Forelimb muscle (tissue), 1 donor: ENCODE measurements at places on chromosomes 5 and 9.

DNA sequence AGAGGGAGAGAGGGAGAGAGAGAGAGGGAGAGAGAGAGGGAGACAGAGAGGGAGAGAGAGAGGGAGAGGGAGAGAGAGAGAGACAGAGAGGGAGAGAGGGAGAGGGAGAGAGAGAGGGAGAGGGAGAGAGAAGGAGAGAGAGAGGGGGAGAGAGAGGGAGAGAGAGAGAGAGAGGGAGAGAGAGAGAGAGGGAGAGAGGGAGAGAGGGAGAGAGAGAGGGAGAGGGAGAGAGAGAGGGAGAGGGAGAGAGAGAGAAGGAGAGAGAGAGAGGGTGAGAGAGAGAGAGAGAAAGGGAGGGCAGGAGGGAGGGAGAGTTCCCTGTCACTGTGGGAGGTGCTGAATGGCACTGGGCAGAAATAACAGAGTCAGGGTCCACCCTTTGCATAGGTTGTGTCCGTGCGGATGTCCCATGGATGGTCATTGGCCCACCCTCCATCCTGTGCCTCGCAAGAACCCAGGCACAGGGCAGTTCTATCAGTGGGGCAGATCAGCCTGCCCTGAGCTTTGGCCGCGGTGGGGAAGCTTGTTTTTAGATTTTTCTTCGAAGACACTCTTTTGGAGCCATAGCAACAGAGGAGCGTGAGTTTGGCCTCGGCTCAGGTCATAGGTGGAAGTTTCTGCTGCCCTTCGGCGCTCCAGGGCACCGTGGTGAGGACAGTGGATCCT is 30.1 kb downstream of the ADAMTSL2 start:
- DNase-seq, result no peak

GRCh38 chr9:129276486-129277230 is 98.6 kb upstream of the IER5L start:
- DNase-seq, result no peak

- DNase-seq, result no peak
These were observed 4.0 kb downstream of the PCDHGC3 start for GRCh38 chr5:141479776-141480175.

DNA sequence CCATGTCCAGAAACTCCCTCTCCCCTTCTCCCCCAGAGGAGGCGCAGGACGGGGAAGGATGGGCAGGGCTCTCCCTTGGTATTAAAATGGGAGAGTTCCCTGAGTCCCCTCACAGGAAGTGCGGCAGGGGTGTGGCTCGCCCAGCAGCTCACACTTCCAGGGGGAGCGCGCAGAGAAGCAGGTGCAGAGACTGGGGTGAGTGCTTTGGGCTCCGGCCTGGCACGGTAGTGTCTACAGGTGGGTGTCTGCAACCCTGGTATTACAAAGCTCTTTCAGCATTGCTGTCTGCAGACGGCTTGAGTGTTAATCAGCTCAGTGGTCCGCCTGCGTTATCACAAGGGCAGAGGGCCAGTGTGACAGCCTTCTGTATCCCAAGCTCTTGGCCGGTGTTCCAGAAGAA is 114.9 kb upstream of the FBXL7 start:
- no peak for DNase-seq

DNA sequence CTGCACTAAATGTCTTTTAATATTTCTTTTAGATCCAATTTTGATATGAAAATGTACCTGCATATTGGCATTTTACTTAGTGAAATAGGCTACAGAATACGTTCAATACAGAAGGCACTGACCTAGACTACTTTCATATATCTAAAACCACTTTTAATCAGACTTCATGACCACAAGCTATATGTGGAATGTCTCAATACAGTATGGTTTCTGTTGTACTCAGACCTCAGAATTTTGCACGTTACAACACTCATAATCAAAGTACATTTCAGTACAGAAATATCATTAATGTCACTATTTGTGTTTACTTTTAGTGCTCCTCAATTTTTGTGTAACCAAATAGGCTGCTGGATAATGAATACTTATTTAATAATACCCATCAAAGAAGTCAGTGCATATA is 74.8 kb downstream of the MEF2C start:
- DNase-seq, result no peak

DNA sequence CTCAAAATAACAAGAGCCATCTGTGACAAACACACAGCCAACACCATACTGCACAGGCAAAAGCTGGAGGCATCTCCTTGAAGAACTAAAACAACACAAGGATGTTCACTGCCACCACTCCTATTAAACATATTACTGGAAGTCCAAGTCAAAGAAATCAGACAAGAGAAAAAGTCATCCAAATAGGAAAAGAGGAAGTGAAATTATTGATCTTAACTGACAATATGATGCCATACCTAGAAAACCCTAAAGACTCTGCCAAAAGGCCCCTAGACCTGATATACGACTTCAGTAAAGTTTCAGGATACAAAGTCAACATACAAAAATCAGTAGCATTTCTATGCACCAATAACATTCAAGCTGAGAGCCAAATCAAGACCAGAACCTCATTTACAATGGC is 30.0 kb upstream of the MACIR start:
- DNase-seq, result no peak

DNA sequence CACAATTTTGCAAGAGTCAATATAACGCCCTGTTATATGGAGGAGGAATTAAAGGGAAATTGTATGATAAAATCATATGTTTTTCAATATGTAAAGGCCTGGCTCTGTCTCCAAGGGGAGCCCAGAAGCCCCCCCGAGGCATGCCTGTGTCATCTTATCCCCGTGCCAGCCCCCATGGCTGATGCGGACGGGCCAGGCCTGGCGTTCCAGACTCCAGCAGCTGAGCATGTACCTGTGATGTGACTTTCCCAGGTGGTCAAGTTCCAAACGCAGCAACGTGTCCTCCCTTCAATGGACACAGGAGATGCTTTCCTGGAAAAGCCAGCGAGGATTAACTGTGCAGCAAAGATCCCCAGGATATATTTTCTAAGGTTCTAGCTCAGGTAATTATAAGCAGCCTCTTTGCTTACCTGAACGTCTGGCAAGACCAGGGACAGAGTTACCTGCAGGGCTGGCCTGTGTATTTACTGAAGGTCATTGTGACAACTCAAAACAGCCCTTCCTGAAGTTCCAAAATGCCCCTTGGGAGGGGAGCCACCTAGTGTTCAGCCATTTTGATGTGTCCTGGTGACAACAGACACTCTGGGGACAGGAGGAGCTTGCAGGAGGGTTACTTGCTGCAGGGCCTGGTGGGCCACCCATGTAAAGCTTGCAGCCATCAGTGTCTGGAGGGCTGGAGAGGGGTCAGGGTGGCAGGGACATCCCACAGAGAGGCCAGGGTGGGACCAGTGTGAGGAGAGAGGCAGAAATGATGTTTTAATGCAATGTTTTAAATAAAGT is 53.3 kb upstream of the RNU6ATAC start:
- DNase-seq, result no peak

DNA sequence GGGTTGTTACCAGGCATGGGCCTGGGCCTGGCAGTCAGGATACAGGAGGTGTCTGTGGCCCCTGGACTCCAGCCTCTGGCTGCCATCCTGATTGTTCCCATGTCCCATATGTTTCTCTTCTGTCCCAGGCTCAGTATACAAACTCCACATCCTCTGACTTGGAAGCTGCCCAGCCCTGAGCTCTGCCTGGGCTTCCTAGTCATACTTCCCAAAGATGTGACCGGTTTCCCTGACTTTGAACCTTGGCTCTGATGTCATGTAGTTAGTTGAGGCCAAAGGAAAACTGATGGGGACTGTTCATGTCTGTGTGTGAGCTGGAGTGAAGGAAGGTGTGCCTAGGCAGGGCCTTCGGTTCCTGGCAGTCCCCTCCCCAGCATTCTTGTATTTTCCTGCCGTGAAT is 50.4 kb downstream of the CYSTM1 start:
- DNase-seq, result no peak

GRCh38 chr9:123933440-123934212 is 3.7 kb upstream of the DENND1A start:
- no peak for DNase-seq

DNA sequence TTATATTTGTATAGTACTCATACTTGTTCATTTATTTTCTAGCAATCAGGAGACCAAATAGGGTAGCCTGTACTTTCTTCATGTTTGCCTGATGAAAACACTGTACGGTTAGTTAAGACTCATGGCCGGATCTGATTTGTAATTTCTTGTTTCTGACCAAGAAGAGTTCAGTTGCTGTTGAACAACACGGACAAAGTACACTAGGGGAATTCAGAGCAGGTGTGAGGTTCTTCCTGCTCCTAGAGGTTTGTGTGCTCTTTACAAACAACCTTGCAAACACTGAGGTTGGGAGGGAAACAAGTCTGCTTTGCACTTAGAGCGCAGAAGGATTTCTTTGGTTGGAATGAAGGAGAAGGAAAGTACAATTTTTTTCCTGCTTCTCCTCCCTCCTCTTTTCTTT is 69.7 kb downstream of the TRIO start:
- no peak for DNase-seq

DNA sequence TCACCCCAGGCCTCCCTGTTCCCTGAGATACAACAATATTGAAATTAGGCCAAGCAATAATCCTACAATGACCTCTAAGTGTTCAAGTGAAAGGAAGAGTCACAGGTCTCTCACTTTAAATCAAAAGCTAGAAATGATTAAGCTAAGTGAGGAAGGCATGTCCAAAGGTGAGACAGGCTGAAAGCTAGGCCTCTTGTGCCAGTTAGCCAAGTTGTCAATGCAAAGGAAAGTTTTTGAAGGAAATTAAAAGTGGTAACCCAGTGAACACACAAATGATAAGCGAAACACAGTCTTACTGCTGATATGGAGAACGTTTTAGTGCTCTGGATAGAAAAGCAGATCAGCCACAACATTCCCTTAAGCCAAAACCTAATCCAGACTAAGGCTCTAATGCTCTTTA is 39.8 kb downstream of the PTAR1 start:
- DNase-seq, result no peak

DNA sequence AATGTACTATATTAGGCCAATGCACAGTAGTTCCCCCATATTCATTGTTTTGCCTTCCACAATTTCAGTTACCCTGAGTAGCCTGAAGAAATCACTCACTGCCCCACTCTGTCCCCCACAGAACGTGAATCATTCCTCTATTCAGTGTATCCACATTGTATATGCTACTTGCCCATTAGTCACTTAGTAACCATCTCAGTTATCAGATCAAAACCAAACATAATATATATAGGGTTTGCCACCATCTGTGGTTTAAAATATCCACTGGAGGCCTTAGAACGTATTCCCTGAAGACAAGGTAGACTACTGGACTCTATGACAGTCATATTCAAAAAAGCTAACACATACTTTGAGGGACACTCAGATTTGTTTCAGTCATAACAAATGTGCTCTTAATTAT is 465.7 kb upstream of the RGMB start:
- no peak for DNase-seq

DNA sequence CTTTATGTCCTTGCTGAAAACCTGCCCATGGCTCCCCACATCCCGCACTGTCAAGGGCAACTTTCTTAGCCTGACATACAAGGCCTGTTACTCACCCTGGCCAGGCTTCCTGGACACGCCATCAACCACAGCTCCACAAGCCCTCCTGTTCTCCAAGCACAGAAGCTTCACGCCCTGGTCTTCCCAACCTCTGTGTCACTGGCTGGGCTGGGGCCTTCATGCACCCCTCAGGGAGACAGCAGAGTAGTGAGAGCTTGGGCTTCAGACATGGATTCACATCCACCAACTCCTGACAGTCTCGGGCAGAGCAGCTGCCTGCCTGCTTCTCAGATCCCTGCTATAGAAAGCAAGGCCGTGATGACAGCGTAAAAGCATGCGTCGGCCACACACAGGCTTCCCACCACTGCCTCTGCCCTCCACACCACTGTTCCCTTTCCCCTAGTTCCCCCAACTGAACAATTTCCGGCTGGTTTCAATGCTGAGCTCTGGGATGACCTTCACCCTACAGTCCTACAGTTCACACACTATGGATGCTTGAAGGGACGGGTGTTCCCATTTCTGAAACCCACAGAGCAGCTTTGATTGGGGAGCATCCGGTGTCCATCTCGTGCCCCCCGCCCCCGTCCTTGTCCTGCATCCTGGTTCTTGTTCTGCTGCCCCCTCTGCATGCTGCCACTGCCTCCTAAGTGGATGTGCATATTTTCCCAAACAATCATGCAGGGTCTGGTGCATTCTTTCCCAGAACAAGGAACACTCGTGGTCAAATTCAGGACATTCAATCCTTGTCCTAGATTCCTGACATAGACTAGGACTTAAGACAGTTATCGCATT is 33.4 kb upstream of the ADAMTS2 start:
- DNase-seq, result no peak

DNA sequence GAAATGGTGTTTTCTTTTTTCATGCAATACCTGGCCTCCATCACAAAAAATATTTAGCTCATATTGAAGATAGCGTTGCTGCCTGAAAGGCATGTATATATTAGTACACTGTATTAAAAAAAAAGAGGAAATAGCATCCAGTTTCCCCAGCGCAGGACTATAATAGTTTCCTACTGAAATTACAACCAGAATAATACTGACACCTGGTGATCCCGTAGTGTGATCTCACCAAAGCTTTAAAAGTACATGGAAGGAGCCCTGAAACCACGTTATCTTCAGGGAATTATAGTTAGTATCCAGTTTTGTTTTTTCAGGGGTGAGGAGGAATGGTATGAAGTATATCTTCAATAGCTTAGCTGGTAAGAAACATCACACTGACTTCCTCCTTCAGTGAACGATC is 264.9 kb downstream of the CD180 start:
- no peak for DNase-seq
